Natural killer cell (primary cell): ENCODE measurements at places on chromosomes 2 and 18. TPM values are rescaled to one million over a fixed set of nuclear protein-coding genes. Genes with fewer than 3 reads are reported as not detected.

BCL11A gene
- 2.6 TPM for total RNA-seq

KCMF1 gene
- 70.8 TPM for total RNA-seq

TXNDC2 gene
- not detected for total RNA-seq

ZNF892 gene
- total RNA-seq: 4.6 TPM

CARF gene
- total RNA-seq: 16.0 TPM

- H3K27me3 ChIP-seq: no peaks in the 10 kb centered on the region
- H3K36me3 ChIP-seq: no peaks in the 10 kb centered on the region
These were observed 464.6 kb downstream of the CNTNAP5 start for GRCh38 chr2:124489686-124490085.

DNA sequence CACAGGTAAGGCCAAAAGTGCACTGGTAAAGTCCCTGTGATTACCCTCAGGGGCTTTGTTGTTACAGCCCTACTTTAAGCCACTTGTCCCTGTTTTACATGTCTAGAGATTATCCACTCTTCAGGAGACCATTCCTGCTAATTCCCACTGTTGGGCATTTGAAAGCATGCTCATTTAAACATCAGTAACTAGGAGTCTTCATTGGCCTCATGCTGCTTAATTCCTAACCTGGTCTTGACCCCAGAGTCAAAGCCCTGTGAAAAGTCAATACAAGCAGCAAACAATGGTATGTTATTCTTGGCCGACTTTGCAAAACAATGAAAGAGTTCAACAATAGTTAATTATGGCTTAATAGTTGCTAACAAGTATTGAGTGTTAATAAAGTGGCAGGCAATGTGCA is 23.2 kb downstream of the AFF3 start:
- peaks cover 4% of the 10 kb centered on the region for H3K4me1 ChIP-seq
- H3K4me3 ChIP-seq: no peak overlapping the region
- H3K36me3 ChIP-seq: no peaks in the 10 kb centered on the region
- no peak overlapping the region for H3K27ac ChIP-seq

DNA sequence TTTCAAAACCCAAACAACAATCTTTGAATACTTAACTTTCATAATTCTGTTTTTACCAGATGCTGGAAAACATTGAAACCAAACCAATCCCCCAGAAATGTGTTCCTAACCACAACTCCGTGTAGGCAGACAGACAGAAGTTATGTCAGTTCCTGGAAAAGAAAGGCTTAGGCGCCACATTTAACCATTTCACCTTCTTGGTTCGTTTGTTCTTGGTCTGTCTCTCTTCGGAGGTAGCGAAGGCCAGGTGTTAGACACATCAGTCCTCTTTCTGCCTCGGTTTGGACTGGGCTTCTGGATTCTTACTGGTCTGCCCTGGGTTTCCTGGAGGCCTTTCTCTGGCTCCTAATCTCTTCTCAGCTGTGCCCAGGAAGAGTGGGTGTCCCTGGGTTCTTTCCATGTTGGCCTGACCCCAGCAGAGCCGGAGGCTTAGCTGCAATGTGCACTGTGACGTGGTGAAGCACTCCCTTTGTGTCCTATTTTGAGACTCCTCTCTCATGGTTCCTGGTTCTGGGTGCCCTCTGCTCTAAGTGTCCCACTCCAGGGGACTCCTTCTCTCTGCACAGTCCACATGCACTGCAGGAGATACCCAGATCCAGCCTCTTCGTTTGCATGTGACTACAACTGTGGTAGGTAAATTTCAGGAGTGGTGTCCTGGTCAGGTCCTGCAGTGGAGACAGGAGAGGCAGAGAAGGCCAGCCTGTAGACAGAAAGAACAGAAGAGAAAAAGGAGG is 23.1 kb upstream of the RAB31 start:
- H3K36me3 ChIP-seq: no peaks in the 10 kb centered on the region
- H3K27ac ChIP-seq: no peak overlapping the region
- no peaks in the 10 kb centered on the region for H3K27me3 ChIP-seq
- H3K4me3 ChIP-seq: no peak overlapping the region
- no peak for DNase-seq
- no peaks in the 10 kb centered on the region for H3K4me1 ChIP-seq

DNA sequence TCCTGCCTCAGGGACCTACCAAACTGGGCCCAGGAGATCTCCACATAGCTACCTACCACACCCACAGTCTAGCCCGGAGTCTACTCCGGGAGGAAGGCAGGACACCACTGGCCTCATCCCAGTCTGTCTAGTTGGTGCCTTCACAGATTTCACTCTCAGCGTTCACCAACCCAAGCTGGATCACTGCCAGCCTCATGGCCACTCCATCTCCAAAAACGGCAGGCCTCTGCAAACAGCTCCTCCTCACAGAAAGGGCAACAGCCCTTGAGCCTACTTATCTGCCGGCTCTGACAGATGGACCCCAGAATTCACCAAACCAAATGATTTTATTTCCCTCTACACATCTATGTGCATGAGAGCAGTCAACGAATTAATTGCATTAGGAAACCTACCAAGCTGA is 61.3 kb downstream of the NCKAP5 start:
- DNase-seq: no peak
- H3K4me1 ChIP-seq: no peaks in the 10 kb centered on the region
- no peak overlapping the region for H3K27ac ChIP-seq
- no peaks in the 10 kb centered on the region for H3K27me3 ChIP-seq

DNA sequence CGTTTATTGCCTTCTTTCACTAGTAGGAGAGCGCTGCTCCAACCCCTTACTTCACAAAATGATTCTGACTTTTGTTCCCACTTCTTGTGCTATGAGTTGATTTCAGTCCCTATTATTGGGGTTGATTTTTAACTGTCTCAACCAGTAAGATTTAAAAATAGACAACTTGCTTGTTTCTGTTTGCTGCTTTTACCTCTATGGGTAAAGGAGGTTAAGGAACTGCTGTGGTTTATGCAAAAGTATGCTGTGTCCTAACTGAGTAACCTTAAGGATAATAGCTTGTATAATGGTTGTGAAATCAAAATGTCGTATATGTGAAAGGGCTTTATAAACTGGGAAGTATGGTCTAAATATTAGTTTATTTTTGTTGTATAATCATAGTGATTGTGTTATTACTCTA is 22.6 kb downstream of the ALMS1 start:
- no peaks in the 10 kb centered on the region for H3K4me1 ChIP-seq
- no peaks in the 10 kb centered on the region for H3K27me3 ChIP-seq
- no peak for DNase-seq
- H3K4me3 ChIP-seq: no peak overlapping the region
- no peaks in the 10 kb centered on the region for H3K36me3 ChIP-seq
- H3K27ac ChIP-seq: no peak overlapping the region

DNA sequence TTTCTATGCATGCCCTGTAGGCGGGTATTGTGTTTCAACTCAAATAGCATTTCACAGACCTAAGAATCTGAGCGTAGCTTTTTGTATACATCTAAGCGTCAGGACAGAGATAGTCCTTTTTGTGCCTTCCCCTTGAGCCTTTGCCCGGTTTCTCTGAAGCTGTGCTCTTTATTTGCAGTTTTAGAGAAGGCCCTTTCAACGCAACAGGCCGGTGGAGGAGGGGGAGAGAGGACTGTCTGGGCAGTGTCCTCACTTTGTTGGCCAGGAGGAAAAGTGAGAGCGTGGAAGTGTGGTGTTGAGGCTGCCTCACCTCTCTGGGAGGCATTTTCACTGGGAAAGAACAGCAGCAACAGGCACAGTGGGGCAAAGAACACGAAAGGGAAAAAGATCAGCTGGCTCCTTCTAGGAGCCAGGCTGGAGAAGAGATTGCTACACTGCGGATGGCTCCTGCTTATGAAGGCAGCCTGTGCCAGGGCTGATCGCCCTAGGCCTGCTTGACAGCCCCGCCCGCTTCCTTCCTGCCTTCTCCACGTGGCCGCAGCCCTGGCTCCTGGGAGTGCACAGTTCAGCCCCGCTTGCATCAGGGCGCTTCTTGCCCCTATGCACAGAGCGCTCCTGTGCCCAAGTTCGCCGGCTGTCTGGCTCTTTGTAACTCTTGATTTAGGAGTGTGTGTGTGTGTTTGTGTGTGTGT is 195.6 kb upstream of the POU3F3 start:
- no peaks in the 10 kb centered on the region for H3K36me3 ChIP-seq
- peaks cover 6% of the 10 kb centered on the region for H3K27me3 ChIP-seq
- peak; percentile 5 for DNase-seq
- no peak overlapping the region for H3K4me3 ChIP-seq

GRCh38 chr2:227238238-227239237 is 74.1 kb downstream of the COL4A3 start:
- DNase-seq: peak; percentile 72
- no peak overlapping the region for H3K4me3 ChIP-seq
- H3K27me3 ChIP-seq: no peaks in the 10 kb centered on the region

DNA sequence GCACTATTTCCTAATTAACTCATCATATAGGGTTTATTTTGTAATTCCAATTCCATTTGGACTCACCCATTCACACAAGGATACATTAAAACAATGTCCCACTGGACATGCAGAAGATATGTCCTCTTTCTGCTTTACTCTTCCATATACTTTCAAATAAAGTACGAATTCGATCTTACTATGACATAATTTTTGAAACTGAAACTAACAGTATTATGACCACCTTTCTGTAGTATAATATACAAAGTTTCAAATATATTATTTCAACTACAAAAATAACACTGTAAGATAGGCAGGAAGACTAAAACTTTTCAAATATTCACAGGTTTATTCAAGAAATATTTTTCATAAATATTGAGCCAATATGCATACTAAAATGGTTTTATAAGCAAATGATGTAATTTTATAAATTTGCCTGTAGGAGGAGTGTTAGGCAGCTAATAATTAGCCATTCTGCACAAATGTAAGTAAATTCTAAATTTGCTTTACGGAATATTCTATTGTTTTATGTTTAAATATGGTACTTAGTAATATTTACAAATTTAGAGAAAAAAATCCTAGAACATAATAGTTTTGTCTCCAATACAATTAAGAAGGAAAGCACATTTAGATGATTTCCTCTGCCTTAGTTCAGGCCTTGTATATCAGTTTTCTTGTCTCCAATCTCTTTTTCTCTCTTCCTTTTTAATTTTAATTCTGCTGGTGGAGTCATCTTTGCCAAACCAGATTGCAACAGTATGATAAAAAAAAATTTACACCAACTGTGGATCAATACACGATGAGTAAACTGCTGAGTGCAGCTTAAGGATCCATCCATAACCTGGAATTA is 85.9 kb downstream of the CERKL start:
- no peak overlapping the region for H3K27ac ChIP-seq
- H3K4me1 ChIP-seq: no peaks in the 10 kb centered on the region
- H3K36me3 ChIP-seq: no peaks in the 10 kb centered on the region
- no peak overlapping the region for H3K4me3 ChIP-seq
- peaks cover 2% of the 10 kb centered on the region for H3K27me3 ChIP-seq

GRCh38 chr2:19786408-19787058 is 115.2 kb downstream of the TTC32 start:
- H3K4me3 ChIP-seq: no peak overlapping the region
- H3K27me3 ChIP-seq: no peaks in the 10 kb centered on the region
- H3K4me1 ChIP-seq: no peaks in the 10 kb centered on the region
- no peaks in the 10 kb centered on the region for H3K36me3 ChIP-seq
- DNase-seq: no peak

DNA sequence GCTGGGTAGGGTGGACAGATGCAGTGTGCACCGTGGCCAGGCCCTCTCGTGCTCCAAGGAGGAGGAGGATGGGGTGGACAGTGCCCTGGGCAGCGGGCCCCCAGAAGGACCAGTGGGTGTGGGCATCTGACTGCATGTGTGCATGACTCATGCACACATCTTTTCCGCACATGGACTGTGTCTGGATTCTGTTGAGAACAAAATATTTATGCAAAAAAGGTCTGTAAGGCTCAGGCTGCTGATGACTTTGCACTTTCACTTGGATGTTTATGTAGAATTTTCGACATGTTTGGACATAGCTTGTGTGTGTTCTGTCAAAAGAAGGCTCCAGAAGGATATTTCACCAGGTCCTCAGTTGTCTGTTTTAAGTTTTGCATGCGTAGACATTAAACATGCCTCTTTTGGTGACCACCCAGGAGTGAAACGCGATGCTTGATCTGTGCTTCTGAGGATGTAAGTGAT is 45.6 kb downstream of the MTCL1 start:
- no peaks in the 10 kb centered on the region for H3K27me3 ChIP-seq
- H3K4me3 ChIP-seq: no peak overlapping the region
- H3K4me1 ChIP-seq: peaks cover 14% of the 10 kb centered on the region
- H3K27ac ChIP-seq: no peak overlapping the region

DNA sequence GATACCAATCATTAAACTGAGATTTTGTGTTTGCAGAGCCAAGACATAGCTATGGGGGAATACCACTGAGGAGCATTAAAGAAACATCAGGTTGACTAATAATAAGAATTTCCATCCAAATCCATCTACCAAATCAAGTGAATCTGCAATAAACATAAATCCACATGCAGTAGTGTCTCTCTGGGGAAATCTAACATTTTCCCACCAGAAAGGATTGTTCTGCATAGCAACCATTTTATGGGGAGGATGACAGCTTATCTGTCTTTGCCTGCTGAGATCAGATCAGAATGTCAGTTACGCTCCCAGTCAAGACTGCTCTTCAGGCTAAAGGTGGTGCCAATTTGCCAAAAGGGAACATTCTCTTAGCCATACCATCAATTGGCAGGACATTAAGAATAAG is 1098.9 kb upstream of the CHAC2 start:
- no peak overlapping the region for H3K27ac ChIP-seq
- DNase-seq: no peak
- H3K27me3 ChIP-seq: no peaks in the 10 kb centered on the region
- no peak overlapping the region for H3K4me3 ChIP-seq

DNA sequence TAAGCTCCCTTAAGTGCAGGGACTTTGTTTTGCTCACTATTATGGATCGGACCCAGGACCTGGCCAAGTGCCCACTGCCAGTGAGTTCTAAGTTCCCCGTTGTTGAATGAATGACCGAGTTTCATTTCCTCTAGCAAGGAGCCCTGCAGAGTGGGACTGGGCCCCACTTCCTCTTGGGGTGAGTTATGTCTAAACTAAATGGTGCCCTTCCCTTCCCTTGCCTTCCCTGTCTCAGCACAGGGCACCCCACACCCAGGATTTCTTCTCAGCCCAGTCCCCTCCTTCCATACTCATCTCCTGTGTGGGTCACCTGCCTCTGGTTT is 195.3 kb upstream of the HS6ST1 start:
- no peaks in the 10 kb centered on the region for H3K27me3 ChIP-seq
- peaks cover 24% of the 10 kb centered on the region for H3K4me1 ChIP-seq
- H3K27ac ChIP-seq: no peak overlapping the region
- no peak for DNase-seq
- H3K4me3 ChIP-seq: no peak overlapping the region

DNA sequence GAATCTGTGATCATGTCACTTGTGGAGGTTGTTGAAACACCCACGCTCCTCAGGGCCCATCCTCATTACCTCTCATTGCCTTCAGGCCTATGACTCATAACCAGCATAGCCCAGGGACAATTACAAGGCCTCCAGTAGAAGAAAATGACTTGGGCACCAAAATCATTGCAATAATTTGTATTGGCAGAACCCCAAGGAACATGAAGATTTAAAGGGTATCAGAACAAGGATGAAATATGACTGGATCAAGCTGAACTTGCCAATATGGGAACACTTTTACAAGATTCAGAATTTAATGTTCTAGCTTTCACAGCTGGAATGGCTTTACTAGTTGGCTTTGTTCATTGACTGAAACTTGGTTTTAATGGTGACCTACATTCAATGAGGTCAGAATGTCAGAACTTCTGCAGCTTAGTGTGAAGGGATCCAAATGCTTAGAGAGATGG is 156.4 kb downstream of the COPS8 start:
- no peak for DNase-seq
- no peaks in the 10 kb centered on the region for H3K4me1 ChIP-seq
- H3K36me3 ChIP-seq: no peaks in the 10 kb centered on the region
- no peak overlapping the region for H3K27ac ChIP-seq
